Esophagus muscularis mucosa (tissue), 4 donors: ENCODE measurements at places on chromosomes 3 and 15. TPM values are rescaled to one million over a fixed set of nuclear protein-coding genes. Genes with fewer than 3 reads are reported as not detected.
A peak's percentile ranks its signal among the peaks of the same experiment; 100 is the strongest.

DNA sequence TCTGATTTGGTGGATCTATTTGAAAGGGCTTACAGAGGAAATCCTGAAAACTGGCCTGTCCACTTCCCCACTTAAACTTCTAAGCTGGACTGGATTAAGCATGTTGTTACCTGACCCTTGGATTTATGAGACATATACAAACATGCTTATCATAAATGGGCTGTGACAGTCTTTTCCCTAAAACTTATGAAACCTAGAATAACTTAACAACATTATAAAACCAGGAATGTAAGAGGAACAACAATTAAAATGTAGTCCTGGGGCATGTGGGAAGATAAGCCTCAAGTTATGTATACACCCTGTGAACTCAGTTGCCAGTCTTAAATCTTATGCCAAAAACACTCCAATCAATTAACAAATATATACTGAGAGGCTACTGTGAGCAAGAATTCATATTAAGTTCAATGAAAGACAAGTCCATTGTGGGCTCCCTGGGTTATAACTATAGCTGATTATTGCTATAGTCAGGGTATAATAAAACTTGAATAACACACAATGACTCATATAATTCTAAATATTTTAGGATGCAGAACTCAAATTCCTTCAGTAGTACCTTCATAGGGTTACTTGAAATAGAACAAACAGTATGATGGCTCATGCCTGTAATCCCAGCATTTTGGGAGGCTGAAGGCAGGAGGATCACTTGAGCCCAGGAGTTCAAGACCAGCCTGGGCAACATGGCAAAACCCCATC is 87.2 kb upstream of the PPIB start:
- DNase-seq, result no peak

DNA sequence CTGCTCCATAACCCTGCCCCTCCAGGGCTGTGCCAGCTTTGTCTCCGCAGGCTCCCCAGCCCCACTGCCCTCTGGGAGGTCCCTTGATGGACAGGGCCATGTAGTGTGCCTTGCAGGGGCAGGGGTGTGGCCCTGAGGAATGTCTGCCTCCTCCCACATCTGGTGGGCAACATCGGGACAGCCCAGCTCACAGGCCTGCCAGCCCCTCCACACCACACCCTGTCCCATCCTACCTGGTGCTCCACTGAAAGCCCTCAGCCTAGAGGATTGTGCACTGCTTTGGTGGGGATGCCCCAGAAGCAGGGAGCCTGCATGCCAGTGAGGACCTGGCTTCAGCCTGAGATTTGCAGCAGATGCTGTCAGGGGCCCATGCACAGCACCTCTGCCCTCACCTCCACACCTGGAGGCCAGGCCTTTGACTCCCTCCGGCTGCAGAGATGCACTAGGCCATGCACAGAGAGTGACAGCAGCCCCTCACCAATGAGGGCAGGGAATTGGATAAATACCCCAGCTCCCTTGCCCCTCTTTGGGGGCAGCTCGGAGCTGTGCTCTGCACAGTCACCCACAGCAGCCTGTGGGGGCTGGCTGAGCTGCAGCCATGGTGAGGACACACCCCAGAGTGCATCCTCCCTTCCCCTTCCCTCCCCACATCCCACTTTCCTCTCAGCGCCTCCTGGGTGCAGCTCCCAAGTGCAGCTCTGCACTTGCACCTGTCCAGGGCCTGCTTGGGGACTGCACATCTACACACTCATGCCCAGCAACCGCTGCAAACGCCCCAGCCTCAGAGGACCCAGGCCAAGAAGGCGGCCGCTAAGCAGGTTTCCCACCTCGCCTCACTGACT is 2.7 kb downstream of the C3orf22 start:
- DNase-seq, result peak; percentile 78

Gene EPHA6
- total RNA-seq, result 1.8 TPM

Gene PROS1
- total RNA-seq, result 45.6 TPM

Gene GP5
- 0.34 TPM for total RNA-seq

Gene GASK1A
- 12.9 TPM for total RNA-seq
